NCI-H1436 (cell line): ENCODE measurements at places on chromosomes 11 and 22.

DNA sequence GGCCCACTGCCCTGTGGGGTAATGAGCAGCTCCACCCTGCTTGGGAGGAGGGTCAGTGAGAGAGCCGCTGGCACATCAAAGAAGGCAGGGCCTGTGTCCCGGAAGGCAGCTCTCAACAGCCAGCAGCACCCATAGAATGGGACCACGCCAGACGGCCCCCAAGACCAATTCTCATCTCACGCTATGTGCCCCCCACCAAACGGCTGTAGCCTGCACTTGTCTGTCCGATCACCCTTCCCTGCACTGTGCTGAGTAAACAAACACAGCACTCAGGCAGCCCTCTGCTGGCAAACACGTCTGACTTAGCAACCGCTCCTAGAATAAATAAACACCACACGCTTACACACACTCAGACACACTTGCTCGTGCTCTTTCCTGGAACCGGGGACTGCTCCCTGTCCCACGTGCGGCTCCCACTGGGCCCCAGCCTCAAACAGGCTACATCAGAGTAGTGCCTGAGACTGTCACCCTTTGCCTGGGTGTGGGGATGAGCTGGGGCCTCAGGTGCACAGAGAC, 53.2 kb upstream of the CDON start:
- DNase-seq: peak; percentile 70

GRCh38 chr11:84800755-84801346, 826.3 kb downstream of the DLG2 start:
- no peak for DNase-seq

GRCh38 chr11:113806406-113806805, 26.8 kb downstream of the CLDN25 start:
- DNase-seq: no peak

DNA sequence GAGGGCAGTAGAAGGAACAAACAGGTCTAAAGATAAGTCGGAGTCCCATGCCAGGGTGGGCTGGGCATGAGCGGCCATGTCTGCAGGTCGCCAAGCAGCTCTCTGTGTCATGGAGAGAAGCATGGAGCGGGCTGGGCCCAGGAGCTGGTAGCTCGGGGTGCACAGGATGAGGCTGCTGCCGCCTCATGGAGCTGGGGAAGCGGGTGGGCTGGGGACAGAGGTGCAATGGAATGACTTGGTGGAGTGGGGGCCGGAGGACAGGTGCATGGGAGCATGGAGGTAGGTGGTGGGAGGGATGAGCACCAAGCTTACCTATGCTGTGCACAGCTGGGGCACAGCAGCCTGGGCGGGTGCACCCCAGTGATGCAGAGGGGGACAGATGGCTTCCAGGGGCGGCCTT, 3.6 kb downstream of the NRXN2 start:
- no peak for DNase-seq

DNA sequence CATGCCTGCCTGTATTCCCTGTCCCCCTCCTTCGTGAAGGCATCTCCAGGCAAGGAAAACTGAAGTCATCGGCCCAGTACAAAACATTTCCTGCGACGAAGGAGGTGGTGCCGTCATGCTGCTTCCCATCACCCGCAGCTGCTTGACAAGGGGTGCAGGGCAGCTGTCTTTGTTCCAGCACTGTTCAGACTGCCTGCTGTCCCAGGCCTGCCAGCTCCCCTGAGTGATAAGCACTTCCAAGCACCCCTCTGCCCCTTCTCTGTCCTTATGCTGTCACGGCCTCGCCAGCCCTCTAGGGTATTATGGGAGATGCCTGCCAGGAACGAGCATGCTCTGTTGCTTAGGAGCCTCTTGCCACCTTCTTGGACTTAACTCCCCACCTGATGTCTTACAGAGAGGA, 37.1 kb upstream of the BSX start:
- no peak for DNase-seq

DNA sequence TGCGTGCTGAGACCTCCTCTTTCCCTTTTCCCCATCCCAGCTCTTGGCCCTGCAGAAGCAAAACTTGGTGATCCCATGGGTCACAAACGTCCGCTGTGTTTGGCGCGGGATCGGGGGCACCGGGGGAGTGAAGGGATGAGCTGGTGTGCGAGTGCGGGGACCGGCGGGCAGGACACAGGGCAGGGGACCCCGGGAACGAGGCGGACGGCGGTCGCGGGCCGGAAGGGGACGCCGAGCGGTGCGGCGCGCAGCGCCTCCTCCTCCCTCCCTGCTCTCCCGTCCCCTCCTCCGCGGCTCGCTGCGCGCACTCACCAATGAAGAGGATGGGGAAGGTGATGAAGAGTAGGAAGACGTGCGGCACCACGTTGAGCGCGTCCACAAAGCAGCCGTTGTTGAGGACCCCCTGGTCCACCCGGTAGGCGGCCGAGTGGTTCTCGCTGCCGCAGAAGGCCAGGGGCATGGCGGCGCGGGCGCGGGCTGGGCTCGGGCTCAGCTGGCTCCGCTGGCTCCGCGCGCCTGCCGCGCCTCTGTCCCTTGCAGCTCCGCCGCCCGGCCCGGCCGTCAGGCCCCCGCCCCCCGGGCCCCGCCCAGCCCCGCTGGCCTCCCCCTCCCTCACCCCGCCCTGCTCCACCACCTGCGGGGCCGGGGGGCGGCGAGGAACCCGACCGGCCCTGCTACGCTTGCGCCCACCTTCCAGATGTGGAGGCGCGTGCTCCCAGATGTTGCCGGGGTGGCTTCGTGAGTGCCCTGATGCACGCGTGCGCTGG, at the start of gene ABCC8:
ABCC8 (minus strand) TSS at position 529 of the 767 bp plus-strand sequence; CDS start at position 460, 69 bp downstream.
- peak; percentile 9 for DNase-seq

- DNase-seq: no peak
Measured at GRCh38 chr22:37704645-37705044, 7.8 kb downstream of the TRIOBP start.

- no peak for DNase-seq
Measured at GRCh38 chr11:3853899-3854659, 1.4 kb upstream of the STIM1 start.
